BE2C (cell line): ENCODE measurements at places on chromosomes 7 and 10.

- DNase-seq: no peak
These were observed 17.7 kb downstream of the FRG2B start for GRCh38 chr10:133608855-133609254.

GRCh38 chr7:33849971-33850559 is 55.3 kb upstream of the BMPER start:
- DNase-seq: no peak

DNA sequence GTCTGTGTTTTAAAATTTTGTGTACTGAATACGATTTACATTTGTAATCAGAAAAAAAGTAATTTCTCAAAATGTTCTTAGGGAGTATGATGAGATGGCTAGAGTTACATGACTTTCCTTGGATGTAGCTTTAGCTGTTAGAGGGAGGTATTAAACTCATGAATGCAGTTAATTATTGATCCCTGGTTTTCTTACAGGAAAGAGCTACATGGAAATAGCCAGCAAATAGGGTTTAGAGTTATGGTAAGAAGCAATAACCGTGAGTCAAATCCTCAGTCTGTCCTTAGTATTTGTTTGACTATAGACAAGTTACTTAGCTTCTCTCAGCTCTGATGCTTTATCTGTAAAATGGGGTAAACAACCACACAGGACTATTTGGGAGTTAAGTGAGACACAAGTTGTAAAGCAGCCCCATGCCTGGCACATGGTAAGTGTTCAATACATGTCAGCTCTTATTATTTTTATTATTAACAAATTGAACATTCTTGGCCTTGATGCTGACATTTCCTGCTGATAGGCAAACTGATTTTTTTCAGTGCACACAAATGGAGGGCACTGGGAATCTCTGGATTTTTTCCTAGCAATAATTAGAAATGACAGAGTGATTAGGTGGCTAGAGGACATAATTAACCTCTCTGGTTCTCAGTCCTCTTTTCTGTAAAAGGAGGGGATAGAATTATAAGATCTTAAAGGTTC is 204.5 kb upstream of the PHYHIPL start:
- peak; percentile 67 for DNase-seq

DNA sequence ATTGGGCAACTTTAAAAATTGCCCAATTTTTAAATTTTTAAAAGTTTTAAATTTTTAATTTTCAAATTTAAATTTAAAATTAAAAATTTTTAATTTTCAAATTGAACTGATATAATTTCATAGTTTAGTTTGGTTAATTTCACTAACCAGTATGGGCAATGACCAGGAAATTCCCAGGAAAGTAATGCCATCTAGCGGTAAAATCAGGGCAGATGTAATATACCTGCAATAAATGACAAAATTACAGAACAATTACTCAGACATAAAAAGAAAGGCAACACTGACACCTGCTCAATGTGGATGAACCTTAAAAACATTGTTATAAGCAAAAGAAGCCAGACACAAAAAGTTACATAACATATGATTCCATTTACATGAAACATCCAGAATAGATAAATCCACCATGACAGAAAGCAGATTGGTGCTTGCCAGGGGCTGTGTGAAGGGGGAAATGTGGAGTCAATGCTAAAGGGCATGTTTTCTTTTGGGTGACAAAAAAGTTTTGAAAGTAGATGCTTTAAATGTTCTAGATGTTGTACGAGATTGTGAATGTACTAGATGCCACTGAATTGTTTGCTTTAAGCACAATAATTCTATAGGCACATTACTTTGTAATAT is 28.6 kb upstream of the SLC16A12 start:
- DNase-seq: peak; percentile 15

GRCh38 chr7:32259931-32260596 is 189.9 kb upstream of the PDE1C start:
- no peak for DNase-seq

DNA sequence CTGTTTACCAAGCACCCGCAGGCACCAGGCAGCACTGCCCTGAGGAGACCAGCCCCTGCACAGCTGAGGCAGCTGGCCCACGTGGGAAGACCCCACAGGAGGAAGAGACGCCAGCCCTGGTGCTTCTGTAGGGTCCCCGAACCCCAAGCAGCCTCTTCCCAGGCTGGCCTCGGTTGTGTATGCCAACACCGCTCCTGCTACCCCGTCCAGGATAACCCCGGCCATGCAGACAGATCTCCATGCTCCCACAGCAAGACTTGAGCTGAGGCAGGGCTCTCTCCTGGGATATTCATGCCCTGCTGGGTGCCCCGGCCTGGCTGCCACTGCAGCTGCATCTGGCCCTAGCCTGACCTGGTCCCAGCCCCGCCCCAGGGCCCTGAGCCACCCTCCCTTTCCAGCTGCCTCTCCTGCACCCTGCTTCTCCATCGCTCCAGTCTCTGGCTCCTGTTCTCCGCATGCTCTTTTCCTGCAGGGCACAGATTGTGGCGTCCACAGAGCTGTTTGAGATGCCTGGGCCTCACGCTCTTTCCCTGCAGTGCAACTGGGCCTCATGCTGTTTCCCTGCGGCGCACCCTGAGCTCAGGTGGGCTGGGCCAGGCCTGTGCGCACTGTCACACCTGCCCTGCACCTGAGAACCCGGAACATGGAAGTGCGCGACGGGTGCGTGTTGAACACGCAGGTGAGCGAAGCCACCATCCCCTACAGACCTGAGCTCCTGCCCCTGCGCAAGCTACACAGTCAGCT is 236.2 kb downstream of the ELFN1 start:
- no peak for DNase-seq

GRCh38 chr7:139869886-139870285 is 40.8 kb downstream of the TBXAS1 start:
- DNase-seq: no peak

- no peak for DNase-seq
These were observed 240.7 kb downstream of the ZMYND11 start for GRCh38 chr10:375815-376505.

- no peak for DNase-seq
These were observed 38.3 kb upstream of the TAC1 start for GRCh38 chr7:97693586-97693985.

DNA sequence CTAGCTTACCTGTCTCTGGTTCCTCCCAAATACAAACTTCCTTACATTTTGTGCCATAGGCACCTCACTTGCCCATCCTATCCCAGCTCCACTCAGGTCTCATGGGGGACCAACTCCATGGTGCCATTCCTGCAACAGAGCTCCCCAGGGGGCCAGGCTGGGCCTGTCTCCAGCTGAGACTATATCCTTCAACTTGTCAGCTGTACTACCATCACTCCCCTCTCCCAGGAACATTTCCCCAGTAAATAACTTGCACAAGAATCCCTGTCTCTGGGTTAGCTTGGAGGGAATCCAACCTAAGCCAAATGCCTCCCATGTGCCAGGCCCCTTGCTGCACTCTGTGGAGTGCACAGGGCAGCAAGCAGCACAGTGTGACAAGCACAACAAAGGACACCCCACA is 33.2 kb downstream of the FRMPD2 start:
- DNase-seq: no peak

- DNase-seq: no peak
These were observed 5.7 kb downstream of the ARPC1B start for GRCh38 chr7:99380032-99380822.

- DNase-seq: peak; percentile 41
These were observed 80.8 kb upstream of the PLXNA4 start for GRCh38 chr7:132656846-132657776.

DNA sequence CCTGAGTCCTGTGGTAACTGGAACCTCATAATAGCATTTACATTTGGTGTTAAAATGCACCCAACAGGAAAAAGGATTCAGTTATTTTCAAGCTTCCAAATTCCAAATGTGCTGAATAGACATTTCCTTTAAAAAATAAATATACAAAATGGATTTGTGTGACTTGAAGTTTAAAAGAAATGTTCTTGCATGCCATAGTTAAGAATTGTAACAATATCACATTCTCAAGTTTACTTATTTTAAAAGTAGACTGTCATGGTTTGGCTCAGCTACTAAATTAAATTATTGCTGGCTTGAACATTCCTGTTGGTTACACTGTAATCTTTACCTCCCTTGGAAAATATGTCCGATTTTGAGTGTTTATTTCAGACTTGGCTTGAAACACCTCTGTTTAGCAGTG is 31.5 kb downstream of the BICC1 start:
- DNase-seq: no peak

GRCh38 chr7:142089035-142089434 is 22.5 kb upstream of the MGAM2 start:
- DNase-seq: no peak

- DNase-seq: no peak
These were observed 95.7 kb upstream of the PALS2 start for GRCh38 chr7:24477398-24478136.

GRCh38 chr7:31420948-31421347 is 80.4 kb upstream of the NEUROD6 start:
- no peak for DNase-seq

- DNase-seq: no peak
These were observed 1.5 kb downstream of the PIK3CG start for GRCh38 chr7:106866298-106867281.

DNA sequence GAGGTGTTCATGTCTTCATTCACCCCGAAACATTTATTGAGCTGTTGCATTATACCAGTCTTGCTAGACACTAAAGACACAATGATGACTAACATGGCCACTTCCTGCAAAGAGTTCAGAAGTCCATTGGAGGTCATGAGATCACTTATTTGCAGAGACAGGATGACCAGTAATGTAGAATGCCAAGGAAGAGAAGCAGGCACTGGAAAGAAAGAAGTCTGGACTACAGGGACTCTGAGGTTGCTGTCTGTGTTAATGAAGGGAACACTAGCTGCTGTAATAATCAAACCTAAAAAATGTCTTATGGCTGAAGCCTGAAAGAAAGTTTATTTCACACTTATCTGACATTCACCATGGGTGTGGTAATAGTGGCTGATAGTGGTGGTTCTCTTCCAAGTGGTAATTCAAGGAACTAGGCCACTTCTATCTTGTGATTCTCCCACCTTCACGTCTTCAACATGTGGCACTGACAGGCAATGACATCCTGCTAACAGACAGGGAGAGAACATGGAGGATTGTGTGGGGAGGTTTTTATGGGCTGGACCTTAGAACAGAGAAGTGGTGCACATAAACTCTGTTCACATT is 89.2 kb upstream of the MKLN1 start:
- no peak for DNase-seq

DNA sequence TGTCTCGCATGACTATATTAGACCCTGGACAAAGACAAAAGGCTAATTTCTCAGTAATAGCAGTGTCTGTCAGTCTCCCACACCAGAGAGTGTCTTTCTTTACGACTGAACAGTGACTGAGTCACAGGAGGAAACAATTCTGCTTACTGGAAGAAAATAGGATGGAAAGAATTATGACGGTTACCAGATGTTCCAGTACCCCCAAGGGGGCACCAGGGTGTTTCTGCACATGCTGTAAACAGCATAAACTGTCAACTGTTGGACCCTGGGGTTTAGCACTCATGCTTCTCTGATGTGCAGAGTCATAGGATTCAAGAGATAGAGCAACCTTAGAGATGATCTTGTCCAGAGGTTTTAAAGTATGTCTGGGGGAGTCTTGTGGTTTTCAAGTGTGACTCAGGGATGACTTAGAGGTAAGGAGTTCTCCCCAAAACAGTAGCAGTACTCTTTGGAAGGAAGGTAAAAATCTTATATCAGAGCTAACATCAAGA is 291.7 kb downstream of the THSD7A start:
- peak; percentile 76 for DNase-seq

- DNase-seq: no peak
These were observed 10.2 kb upstream of the SDHAF3 start for GRCh38 chr7:97107192-97107800.

- DNase-seq: no peak
These were observed 86.5 kb downstream of the NEURL1 start for GRCh38 chr10:103580011-103580410.

GRCh38 chr7:110645616-110646015 is 445.3 kb upstream of the LRRN3 start:
- no peak for DNase-seq

DNA sequence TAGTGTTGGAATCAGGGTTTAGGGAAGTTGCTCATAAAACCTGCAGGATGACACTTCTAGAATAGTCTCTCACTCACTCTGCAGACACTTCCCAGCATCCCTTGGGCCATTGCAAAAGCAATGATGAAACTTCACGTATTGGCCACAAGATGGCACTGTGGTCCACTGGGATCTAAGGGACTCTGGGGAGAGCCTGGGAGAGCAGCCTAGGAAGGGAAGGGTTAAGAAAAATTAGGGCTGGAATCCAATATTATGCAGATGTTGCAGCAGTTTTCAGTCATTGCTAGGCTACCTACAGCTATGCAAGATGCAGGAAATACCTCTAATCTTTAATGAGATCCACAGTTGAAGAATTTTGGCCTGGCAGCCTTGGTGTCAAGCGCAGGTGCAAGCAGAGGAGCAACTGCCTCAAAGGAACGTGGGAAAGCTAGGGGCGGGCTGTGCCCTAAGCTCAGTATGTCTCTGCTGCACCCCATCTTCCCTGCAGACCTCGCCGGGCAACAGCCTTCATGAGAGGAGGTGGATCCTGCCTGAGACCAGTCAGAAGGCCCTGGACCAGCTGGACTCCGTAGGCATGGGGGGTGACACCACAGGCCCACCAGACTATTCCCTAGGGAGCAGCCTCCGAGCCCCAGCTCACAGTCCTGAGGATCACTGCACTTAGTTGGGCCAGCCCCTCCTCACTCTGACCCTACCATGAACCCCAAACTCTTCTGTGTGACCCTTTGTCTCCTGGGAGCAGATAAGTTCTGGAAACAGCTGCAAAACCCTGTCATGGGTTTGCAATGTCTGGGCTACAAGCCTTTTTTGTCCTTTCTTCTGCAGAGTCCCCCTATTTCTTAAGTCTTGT is 127.9 kb upstream of the PRSS58 start:
- DNase-seq: peak; percentile 51

DNA sequence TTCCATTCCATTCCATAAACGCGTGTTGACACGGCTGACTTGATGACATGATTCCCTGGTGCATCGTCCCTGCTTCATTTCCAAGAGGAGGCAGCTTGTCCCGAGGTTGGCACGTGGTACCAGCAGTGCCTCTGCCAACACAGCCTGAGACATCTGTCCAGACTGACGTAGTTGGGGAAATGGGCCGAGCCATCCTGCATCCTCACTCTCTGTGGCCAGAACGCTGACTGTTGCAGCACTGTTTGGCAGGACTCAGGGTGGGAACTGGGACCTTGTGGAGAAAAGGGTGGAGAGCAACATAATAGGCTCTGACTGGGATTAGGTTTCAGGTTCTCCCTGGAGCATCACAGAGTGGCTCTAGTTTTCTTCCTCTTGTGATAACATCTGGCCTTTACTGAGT is 118.6 kb upstream of the BTBD16 start:
- no peak for DNase-seq

- DNase-seq: no peak
These were observed 5.9 kb downstream of the SAP25 start for GRCh38 chr7:100567751-100568175.

GRCh38 chr7:154591544-154591943 is 411.4 kb downstream of the PAXIP1 start:
- peak; percentile 84 for DNase-seq

- no peak for DNase-seq
These were observed 7.5 kb downstream of the IFIT1 start for GRCh38 chr10:89399956-89400355.

GRCh38 chr10:3198900-3199299 is 26.3 kb upstream of the PITRM1 start:
- no peak for DNase-seq
